A172 (cell line): ENCODE measurements at places on chromosomes 6 and 20. TPM values are rescaled to one million over a fixed set of nuclear protein-coding genes. Genes with fewer than 3 reads are reported as not detected.

SIRPA gene
- 8.1 and 10.5 TPM in 2 replicates for total RNA-seq

SYCP2 gene
- total RNA-seq = 0.26 and 0.29 TPM in 2 replicates

FNDC1 gene
- total RNA-seq = 0.02 TPM in 1 of 2 replicates, not detected in the other

ANKEF1 gene
- 4.2 and 4.4 TPM in 2 replicates for total RNA-seq

SLC35F1 gene
- total RNA-seq = not detected in 2 replicates

TRIM31 gene
- total RNA-seq = not detected in 2 replicates

TMEM151B gene
- 0.96 and 1.3 TPM in 2 replicates for total RNA-seq

TTI1 gene
- total RNA-seq = 22.3 and 23.1 TPM in 2 replicates

LHFPL5 gene
- not detected in 2 replicates for total RNA-seq

MEP1A gene
- not detected in 2 replicates for total RNA-seq

BMP7 gene
- total RNA-seq = 7.8 and 10.2 TPM in 2 replicates

FOXA2 gene
- total RNA-seq = 1.2 and 2.2 TPM in 2 replicates

BPI gene
- total RNA-seq = not detected in 2 replicates

- no peak for DNase-seq
These were observed 55.0 kb downstream of the TBC1D7 start for GRCh38 chr6:13273202-13273930.

- no peak for DNase-seq
These were observed 25.7 kb upstream of the KLHL31 start for GRCh38 chr6:53691252-53691651.

DNA sequence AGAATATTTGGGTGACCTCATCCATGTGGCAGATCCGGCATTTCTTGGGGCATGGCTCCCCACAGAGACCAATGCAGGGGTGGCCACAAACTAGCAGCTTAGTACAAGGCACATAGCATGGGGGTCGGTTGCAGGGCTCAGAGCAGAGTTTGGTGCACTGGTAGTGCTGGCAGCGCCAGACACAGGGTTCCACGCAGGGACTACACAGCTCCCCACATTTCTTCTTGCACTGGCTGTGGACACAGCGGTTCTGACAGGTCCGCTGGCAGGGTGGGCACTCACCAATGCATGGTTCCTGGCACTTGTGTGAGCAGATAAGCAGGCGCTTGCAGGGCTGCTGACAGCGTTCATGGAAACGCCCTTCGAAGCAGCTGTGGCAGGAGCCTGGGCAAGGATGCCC is 29.1 kb downstream of the DDX27 start:
- DNase-seq = no peak

GRCh38 chr20:39773380-39774000 is 811.3 kb downstream of the DHX35 start:
- no peak for DNase-seq

GRCh38 chr20:47351643-47352331 is 4.7 kb downstream of the ZMYND8 start:
- DNase-seq = peak; percentile 62

DNA sequence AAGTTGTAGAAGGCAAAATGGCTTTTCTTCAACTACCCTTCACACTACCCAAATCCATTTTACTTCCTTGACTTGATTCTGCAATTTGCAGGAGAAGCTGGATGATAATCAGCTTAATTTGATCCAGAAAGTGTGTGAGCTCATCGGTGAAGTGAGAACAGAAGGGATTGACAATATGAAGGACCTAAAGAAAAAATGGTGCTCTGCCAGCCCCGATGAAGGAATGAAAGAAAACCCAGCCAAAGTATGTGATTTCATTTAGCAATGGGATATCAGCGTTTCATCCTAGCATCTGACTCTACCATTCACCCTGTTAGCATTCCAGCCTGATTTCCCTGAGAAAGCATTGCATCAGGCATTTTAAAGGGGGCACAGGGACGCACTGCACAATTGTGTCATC is 41.5 kb downstream of the CD164 start:
- DNase-seq = no peak

- peak; percentile 74 for DNase-seq
These were observed 61.1 kb upstream of the CCN6 start for GRCh38 chr6:111992851-111993250.

DNA sequence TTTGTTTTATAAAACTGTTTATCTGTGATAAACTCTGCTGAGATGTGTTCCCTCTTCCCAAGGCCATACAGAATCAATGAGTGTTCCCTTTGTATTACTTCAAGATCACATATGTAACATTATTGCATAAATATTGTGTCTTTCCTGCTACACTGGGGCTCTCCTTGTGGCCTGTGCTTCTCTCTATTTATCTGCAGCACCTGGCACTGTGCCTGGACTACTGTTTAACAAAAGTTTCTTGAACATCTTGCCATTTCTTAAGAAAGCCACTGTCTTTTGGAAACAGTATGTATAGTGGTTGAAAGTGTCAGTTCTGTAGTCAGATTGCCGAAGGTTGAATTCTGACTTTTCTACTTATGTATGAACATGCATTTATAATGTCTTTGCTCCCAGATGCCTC is 169.0 kb upstream of the SCGN start:
- no peak for DNase-seq

- no peak for DNase-seq
These were observed 129.7 kb upstream of the BTN3A2 start for GRCh38 chr6:26235302-26235670.

- DNase-seq = peak; percentile 75
These were observed 4.8 kb upstream of the RBPJL start for GRCh38 chr20:45301824-45302271.

DNA sequence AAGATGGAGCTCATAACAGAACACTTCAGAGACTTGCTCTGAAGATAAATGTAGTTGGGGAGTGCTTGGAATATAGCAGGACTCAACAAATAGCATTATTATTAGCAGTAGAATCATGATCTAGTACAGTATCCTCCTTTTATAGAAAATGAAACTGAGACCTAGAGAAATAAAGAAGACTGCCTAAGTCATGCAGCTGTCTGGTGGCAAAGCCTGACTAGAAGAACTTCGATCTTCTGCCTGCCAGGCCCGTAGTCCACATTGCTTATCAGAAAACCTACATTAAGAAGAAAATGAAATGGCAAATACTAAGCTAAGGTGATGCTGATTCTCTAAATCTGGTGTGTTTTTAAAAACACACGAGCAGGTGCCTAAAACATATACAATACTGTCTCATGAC is 46.4 kb upstream of the DST start:
- DNase-seq = no peak

- DNase-seq = no peak
These were observed 46.4 kb downstream of the HMGN3 start for GRCh38 chr6:79188107-79188506.

DNA sequence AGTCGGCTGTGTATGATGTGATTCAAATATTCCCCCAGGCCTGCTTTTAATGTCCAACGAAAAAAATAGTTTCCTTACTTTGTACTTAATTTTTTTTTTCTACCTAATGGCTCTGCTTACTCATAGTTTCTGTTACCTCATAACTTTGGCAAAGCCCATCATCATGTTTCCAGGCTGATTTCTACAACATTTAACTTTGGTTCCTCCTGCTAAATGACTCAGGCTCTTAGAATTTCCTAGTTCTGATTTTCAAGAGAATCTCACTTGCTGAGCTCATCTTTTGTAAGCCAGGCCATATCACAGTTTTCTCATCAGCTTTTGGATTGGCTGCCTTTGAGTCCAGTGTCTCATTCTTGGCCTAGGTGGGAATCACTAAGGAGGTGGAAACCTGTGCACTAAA is 323.1 kb downstream of the HDGFL1 start:
- peak; percentile 92 for DNase-seq

GRCh38 chr6:138038142-138038870 is 68.9 kb downstream of the PERP start:
- no peak for DNase-seq

DNA sequence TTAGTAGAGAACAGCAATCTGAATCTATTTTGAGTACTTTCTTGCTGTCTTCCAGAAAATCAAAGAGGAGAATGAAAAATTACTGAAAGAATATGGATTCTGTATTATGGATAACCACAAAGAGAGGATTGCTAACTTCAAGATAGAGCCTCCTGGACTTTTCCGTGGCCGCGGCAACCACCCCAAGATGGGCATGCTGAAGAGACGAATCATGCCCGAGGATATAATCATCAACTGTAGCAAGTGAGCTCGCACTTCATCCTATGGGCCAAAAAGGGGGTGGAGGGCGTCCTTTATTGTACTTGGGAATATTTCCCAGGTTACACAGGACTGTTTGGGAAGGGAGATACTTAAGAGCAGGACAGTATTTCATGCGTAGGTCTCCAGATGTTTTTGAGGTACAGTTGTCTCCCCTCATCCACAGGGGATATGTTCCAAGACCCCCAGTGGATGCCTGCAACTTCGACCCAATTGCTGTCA is 37.3 kb upstream of the PLCG1 start:
- DNase-seq = no peak

DNA sequence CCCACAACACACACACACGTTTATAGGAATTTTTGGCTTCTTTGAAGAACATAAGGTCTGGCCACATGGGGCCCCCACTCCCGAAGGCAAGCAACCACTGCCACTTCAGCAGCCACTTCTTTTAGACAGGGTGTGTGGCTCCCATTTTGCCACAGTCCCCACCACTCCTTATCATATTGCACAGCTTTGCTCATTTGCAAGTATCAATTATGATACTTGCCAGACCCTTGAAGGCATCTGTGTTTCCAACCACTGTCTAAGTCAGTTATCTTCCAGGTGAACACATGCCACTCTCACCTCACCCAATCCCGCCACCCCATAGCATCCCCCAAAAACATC is 73.1 kb downstream of the NOL4L start:
- DNase-seq = no peak

DNA sequence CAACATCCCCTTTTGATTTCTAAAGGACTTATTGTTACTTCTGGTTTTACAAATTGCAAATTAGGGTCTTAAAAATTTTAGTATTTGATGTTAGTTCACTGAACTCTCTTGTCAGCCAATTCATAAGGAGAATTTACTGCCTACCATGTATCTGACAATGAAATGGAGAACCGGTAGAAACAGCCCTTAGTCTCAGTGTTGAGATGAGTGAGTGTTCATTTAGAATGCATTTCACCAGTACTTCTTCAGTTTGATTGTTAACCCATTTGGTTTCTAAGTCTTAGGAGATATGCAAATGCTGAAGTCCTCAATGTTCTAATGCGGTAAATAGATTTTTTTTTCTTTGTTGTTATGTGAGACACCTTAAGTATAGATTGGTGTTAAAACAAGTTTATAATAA is 616.3 kb upstream of the FLRT3 start:
- no peak for DNase-seq

- no peak for DNase-seq
These were observed 19.5 kb downstream of the KIF25 start for GRCh38 chr6:168016721-168017525.

GRCh38 chr6:142329486-142330113 is 27.8 kb downstream of the ADGRG6 start:
- no peak for DNase-seq

GRCh38 chr6:127291495-127291894 is 24.8 kb downstream of the RNF146 start:
- no peak for DNase-seq

- no peak for DNase-seq
These were observed 46.7 kb downstream of the SERAC1 start for GRCh38 chr6:158121335-158121734.

DNA sequence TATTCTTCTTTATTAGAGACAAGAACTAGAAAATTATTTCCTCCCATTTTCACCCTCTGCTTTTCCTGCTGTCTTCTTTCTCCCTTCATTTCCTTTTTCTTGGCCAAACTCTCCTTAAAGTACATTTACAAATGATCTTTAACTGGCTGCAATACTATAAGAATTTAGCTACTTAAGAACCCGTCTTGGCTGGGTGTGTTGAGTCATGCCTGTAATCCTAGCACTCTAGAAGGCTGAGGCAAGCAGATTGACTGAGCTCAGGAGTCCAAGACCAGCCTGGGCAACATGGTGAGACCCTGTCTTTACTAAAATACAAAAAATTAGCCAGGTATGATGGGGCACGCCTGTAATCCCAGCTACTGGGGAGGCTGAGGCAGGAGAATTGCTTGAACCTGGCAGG is 39.3 kb upstream of the SRPK1 start:
- no peak for DNase-seq

DNA sequence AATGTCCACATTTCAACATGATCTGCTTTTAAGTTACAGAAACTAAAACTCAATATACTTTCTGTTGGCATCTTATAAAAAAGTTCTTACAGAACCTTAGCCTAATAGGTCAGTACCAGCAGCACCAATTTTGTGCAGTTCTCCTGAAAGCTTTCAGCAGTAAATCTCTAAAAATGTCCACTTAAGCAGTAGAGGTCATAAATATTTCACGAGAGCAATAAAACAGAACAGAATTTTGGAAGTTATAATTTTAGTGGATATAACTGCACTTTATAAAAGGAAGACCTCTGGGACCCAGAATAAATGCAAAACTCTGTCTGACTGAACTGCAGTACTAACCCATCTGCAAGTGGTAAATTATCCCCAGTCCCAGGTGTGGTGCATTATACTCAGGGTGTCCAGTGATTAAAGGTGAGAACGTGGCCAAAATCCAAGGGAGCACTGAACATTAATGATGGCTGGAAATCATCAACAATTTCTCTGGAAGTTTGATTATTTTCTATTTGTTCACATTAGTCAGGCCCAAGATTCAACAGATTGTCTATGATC is 172.6 kb upstream of the RSPO3 start:
- no peak for DNase-seq

DNA sequence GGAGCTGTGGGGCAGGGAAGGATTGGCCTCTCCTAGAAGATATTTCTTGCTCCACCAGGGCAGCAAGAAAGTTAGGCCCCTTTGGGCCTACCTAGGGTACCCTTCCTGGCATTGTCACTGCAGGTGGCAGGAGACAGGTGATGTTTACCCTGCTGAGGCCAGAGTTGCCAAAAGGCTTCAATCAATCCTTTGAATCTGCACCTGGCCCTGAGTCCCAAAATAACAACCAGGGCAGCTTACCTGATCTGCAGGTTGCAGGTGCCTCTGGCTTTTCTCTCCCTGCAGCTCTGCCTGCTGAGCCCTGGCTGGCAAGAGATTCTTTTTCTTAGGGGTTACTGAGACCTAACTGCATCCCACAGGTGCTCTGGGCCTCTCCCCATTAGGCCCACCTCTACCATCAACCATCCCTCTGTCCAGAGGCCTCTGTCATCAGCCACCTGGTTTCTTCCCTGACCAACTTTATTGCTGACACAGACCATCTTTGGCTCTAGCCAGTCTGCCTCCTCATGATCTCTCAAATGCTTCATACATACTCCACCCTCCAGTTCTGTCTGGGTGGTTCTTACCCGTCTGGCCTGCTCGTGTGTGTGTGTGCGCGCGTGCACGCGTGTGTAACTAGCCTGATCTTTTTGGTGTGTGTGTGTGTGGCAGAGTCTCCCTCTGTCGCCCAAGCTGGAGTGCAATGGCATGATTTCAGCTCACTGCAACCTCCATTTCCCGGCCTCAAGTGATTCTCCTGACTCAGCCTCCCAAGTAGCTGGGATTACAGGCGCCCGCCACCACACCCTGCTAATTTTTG is 13.7 kb downstream of the BCL2L1 start:
- DNase-seq = no peak

DNA sequence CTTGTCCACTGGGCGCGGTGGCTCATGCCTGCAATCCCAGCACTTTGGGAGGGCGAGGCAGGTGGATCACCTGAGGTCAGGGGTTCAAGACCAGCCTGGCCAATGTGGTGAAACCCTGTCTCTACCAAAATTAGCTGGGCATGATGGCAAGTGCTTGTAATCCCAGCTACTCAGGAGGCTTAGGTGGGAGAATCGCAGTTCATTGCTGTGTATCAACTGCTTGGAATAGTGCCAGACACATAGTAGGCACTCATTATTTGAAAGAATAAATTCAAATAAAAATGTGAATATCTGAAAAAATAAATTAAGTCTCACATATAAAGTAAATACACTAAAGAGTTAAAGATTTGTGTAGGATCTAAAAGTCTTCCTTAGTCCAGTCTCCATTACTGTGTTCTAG is 1.9 kb downstream of the PAK1IP1 start:
- no peak for DNase-seq

- DNase-seq = no peak
These were observed 82.6 kb downstream of the OR2B2 start for GRCh38 chr6:27829453-27830211.
